ENCODE measurements at places on chromosomes 1 and 21.

GRCh38 chr1:27416387-27417111 is 24.1 kb downstream of the GPR3 start:
- DNase-seq = peak; percentile 20

- no peak for DNase-seq
These were observed 24.2 kb downstream of the MPZ start for GRCh38 chr1:161285521-161285920.

DNA sequence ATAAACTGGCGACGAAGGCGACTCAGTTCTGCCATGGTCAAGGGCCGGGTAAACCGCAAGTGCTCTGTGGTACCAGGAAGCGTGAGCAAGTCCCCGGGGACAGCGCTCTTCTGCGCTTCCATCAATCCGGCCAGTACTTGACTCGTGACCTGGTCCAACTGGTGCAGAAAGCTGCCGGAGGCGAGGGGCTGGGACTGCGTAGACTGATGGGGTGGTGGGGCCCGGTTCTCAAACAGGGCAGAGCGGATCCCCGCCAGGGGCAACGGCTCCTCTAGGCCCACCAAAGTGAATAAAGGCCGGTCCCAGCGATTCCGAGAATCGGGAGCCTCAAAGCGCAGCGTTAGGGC is 852 bp downstream of the KTI12 start:
- DNase-seq = no peak

DNA sequence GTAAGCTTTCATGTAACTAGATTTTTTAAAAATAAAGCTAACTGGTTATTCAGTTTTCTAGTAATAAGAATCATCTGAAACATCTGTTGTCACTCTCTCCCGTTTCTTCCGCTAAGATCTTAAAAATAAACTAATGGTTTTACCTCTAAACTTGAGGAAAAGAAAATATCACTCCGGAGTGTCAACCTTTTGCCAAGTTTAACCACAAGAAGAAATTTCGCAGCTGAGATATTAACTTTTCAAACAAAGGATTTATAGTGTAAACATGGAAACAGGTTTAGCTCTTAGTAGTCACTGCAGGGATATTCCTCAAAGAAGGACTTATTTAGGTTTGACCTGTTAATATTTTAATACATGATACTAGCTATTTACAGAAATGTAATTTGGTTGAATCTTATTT is 954.9 kb downstream of the ADGRL2 start:
- DNase-seq = no peak

GRCh38 chr1:66388913-66389312 is 145.0 kb upstream of the SGIP1 start:
- no peak for DNase-seq

DNA sequence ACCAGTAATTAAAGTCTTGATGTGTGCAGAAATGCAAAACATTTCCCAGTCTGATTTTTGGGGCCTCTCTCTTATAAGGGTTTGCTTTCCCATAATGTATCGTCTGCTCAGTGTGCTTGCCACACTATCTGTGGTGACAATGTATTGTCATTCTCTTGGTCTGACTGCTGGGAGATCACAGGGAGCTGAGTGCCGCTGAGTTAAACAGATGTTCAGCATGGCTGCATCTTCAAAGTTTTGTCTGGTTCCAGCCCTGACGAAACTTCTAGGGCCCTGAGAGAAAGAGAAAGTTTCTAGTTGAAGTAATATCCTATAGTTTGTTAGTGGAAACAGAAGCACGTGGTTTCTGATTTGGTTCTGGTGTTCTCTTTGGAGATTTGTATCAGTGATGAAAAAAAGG is 42.6 kb downstream of the DNM3 start:
- no peak for DNase-seq

DNA sequence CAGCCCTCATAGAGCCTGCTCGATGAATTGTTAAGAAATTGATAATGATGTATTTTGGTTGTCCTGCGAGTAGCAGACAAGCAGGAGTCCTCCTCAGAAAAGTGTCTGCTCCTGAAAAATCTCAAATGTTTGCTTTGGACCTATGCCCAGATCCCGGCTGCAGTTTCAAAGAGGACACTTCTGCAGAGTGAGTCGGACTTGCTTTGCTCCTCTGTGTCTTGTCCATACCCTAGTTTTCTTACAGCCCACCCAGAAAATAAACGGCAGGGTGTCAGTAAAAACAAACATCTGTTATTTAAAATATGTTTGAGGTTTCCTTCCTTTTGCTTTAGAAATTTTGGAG is 2.8 kb downstream of the S100A10 start:
- DNase-seq = no peak

DNA sequence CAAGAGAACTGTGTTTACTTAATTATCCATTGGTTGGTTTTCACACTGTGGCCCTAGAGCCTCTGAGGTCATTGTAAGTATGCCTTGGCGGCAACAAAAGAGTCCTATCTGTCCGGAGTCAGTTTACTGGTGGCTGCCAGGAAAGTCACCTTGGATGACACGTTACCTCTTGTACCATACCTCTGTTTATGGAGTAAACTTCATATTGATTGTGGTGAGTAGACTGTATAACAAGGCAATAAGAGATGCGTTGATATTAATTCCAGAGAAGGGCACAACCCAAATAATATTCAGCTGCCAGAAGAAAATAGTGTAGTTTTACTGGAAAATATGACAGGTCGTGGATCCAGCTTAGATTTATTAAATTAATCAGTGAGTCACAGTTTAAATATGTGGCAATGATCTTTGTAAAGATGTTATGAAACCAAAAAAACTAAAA is 20.4 kb upstream of the KIF14 start:
- no peak for DNase-seq

GRCh38 chr1:246265481-246265880 is 241.6 kb downstream of the SMYD3 start:
- DNase-seq = no peak
